ENCODE measurements at places on chromosomes 12 and 14. TPM values are rescaled to one million over a fixed set of nuclear protein-coding genes. Genes with fewer than 3 reads are reported as not detected.

- H3K27ac ChIP-seq: no peak overlapping the region
- H3K4me1 ChIP-seq: no peaks in the 10 kb centered on the region
- H3K4me3 ChIP-seq: no peak overlapping the region
- no peaks in the 10 kb centered on the region for H3K27me3 ChIP-seq
- DNase-seq: no peak
Measured at GRCh38 chr12:43072431-43072830, 479.6 kb downstream of the ADAMTS20 start.

The PTPRQ gene
- total RNA-seq: 0.37 TPM

The GSC gene
- total RNA-seq: 0.25 TPM

DNA sequence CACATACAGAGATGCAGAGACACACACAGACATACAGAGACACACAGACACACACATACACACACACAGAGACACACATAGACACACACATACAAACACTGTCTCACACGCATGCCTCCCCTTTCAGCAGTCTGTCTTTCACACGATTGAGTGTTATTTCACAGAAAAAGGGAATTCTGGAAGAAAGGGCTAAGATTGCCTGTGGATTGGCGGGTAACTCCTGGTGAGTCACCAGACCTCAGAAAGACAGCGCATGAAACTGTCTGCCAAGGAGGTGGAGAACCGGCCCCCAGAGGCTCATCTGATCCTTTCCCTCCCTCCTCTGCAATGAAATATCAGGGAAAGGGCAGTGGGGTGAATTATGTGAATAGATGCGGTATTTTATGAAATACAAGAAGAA is 127.2 kb upstream of the GSC start:
- H3K36me3 ChIP-seq: no peaks in the 10 kb centered on the region
- no peaks in the 10 kb centered on the region for H3K27me3 ChIP-seq
- H3K4me3 ChIP-seq: no peak overlapping the region
- DNase-seq: no peak
- H3K27ac ChIP-seq: no peak overlapping the region

The CYP46A1 gene
- 5.6 TPM for total RNA-seq

DNA sequence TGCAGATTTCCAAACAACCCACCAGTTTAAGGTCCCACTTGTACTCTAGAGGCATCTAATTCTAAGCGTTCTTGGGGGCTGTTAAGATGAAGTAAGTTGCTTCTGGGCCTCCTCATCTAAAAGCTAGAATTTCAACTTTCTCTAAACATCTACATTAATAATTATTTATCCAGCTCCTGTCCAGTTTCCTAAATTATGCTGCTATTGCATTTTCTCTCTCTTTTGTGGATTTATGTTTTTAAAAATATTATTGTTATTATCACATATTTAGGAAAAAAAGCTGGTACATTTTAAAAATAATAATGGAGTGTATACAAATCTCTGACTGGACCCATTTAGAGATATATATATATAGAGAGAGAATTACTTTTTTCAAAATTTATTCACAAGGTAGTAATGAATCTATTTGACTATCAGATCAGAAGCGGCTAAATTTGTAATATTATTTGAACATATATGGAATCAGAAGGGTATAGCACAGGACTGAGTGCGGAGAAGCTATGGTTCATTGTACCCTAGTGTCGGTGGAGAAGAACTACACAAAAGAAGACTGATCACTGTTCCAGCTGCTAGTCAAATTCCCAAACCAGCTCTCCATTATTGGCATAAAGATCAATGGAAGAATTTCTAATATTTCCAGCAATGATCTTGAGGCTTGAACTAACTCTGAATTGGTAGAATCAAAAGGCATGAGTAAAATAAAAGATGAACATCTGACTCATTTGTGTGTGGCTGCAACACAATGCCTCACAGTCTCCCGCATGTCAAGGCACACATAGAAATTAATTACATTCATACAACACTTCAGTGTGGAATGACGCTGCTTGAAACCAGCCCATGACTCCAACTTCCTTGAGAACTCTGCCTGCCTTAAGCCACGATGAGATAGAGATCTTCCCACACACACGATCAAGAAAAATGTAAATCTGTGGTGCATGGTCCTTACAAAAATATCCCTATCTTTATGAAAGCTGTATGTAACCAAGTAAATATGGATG is 433.4 kb upstream of the OR4E1 start:
- no peaks in the 10 kb centered on the region for H3K4me1 ChIP-seq
- no peak for DNase-seq

The LRRIQ1 gene
- total RNA-seq: 0.79 TPM

DNA sequence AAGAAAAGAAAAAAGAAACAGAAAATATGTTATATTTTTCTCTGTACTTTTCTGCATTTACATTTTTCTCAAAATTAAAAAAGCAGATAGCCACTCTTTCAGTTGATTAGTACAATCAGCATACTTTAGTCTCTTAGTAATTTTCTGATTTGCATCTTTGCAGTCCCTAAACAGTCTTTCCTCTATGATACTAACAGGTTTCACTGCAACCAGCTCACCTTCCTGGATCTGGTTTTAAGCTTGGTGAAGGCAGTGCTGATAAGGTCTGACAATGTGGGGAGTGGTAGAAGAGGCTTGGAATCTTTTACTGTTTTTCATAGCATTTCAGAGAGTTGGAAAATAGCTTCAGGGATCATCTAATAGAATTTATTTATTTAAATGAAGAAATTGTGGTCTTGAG is 457.6 kb downstream of the ZFP36L1 start:
- H3K4me1 ChIP-seq: no peaks in the 10 kb centered on the region
- H3K27ac ChIP-seq: no peak overlapping the region
- no peak for DNase-seq
- no peak overlapping the region for H3K4me3 ChIP-seq

The RCOR1 gene
- total RNA-seq: 11.9 TPM

DNA sequence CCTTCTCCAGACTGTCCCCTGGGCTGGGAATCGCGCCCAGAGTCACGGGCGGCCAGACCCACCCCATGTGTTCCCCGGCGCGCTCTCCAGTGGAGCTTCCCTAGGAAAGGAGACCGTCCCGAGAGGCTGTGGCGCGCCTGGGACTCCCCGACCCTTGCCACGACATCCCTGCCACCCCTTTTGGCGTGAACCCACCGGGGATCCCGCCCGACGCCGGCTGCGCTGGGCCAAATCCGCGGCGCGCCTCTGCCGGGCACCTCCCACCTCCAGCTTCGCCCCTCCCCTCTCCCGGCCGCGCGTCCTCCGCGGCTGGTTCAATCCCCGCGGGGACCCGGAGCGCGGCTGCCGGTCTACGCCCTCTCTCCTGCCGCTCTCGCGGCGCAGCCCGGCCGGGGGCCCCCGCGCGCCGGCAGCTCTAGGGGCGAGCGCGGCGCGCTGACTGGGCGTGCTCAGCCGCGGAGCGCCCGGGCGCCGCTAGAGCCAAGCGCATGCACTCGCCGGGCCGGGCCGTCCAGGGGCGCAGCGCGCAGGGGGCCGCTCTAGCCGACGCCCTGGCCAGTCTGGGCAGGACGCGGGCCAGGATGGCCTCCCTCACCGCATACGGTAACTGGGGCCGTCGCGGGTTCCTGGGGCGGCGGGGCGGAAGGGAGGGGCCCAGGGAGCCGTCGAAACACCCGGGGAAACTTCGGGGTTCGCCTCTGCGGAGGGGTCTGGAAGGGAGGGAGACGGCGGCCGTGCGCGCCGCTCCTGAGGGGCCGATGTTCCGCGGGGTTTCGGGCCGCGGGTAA is 77.4 kb upstream of the ANO4 start:
- no peak for DNase-seq
- H3K4me3 ChIP-seq: peak overlapping the region; percentile 36
- peaks cover 10% of the 10 kb centered on the region for H3K4me1 ChIP-seq
- H3K27ac ChIP-seq: no peak overlapping the region

DNA sequence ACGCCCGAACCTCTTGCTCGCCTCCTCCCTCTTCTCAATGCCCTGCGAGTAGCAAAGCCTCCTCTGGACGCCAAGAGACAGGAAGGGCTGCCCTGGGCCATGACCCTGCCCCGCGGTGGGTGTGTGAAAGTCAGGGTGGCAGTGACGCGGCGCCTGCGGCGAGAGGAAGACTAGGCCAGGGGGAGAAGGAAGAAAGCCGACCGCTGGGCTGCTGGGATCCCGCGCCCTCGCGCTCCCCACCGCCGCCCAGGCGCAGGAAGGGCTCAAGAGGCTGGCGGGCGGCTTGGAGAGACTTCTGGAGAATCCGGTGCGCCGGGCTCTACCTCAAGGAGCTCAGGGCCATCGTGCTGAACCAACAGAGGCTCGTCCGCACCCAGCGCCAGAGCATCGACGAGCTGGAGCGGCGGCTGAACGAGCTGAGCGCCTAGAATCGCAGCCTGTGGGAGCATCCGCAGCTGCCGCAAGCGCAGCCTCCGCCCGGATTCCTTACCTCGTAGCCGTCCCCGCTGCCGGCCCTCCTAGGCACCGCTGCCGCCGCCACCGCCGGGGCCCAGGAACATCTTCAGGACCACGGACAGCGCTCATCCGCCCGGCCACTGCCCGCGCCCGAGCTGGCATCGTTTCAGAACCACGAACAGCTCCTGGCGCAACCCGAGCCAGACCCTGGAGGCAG is 105.0 kb upstream of the PRB2 start:
- H3K4me3 ChIP-seq: no peak overlapping the region
- peaks cover 37% of the 10 kb centered on the region for H3K27me3 ChIP-seq

- no peaks in the 10 kb centered on the region for H3K36me3 ChIP-seq
- H3K4me3 ChIP-seq: no peak overlapping the region
- DNase-seq: peak; percentile 68
- H3K27ac ChIP-seq: peak overlapping the region; percentile 8
- H3K27me3 ChIP-seq: no peaks in the 10 kb centered on the region
Measured at GRCh38 chr12:77231501-77231918, 166.1 kb upstream of the E2F7 start.

The BEST3 gene
- total RNA-seq: not detected

The KERA gene
- total RNA-seq: not detected

GRCh38 chr12:64560396-64561301 is 49.6 kb upstream of the RASSF3 start:
- DNase-seq: peak; percentile 18
- H3K36me3 ChIP-seq: no peaks in the 10 kb centered on the region

GRCh38 chr12:29148911-29149690 is at the start of gene FAR2:
FAR2 (plus strand) TSS chr12:29149278; CDS start chr12:29270450, 121,172 bp downstream.
- DNase-seq: peak; percentile 49
- H3K4me3 ChIP-seq: peak within 1 kb of the TSS; percentile 75
- H3K27me3 ChIP-seq: no peaks in the 10 kb centered on the region

The SMCO2 gene
- total RNA-seq: not detected

The A2ML1 gene
- total RNA-seq: not detected

- H3K4me1 ChIP-seq: peaks cover 5% of the 10 kb centered on the region
- DNase-seq: no peak
Measured at GRCh38 chr12:75628511-75628910, 117.1 kb upstream of the KRR1 start.

The KLRC2 gene
- not detected for total RNA-seq

The FAM90A1 gene
- total RNA-seq: not detected

The SLCO1B3 gene
- 0.35 TPM for total RNA-seq

The NID2 gene
- 37.2 TPM for total RNA-seq

DNA sequence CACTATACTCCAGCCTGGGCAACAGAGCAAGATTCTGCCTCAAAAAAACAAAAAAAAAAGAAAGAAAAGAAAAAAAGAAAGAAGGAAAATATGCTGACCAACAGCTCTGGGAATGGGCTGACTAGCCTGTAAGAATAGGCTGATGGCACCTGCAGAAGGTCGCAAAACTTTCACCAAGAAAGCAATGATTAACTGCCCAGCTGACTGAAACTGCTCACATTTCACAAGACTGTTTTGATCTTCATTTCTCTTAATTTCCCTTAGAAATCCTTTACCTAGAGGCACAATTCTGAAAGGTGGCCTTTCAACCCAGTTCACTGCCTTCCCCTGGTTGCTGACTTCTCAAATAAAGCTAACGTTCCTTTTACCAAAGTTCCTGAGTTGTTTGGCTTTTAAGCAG is 12.4 kb downstream of the BEST3 start:
- H3K4me3 ChIP-seq: no peak overlapping the region
- H3K27me3 ChIP-seq: no peaks in the 10 kb centered on the region
- no peaks in the 10 kb centered on the region for H3K4me1 ChIP-seq
- H3K27ac ChIP-seq: no peak overlapping the region

- no peak overlapping the region for H3K27ac ChIP-seq
- DNase-seq: no peak
- no peaks in the 10 kb centered on the region for H3K36me3 ChIP-seq
- H3K4me3 ChIP-seq: no peak overlapping the region
- H3K4me1 ChIP-seq: no peaks in the 10 kb centered on the region
Measured at GRCh38 chr12:4135919-4136605, 137.5 kb upstream of the CCND2 start.

The HCAR3 gene
- not detected for total RNA-seq

DNA sequence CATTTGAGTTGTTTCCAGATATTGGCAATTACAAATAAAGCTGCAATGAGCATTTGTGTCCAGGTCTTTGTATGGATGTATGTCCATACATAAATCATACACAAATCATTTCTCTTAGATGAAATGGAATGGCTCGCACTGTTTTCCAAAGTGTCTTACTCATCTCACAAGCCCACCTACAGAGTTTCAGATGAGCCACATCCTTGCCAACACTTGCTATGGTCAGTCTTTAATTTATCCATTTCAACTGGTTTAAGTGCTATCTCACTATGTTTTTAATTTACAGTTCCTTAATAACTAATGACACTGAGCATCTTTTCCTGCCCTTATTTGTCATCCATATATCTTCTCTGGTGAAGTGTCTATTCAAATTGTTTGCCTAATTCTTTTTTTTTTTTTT is 132.9 kb upstream of the DIO3 start:
- H3K4me1 ChIP-seq: no peaks in the 10 kb centered on the region
- H3K27ac ChIP-seq: no peak overlapping the region
- H3K36me3 ChIP-seq: no peaks in the 10 kb centered on the region
- H3K4me3 ChIP-seq: no peak overlapping the region
- no peak for DNase-seq

The BEGAIN gene
- total RNA-seq: 0.69 TPM

- H3K27me3 ChIP-seq: no peaks in the 10 kb centered on the region
- no peaks in the 10 kb centered on the region for H3K4me1 ChIP-seq
- no peak overlapping the region for H3K4me3 ChIP-seq
- no peaks in the 10 kb centered on the region for H3K36me3 ChIP-seq
Measured at GRCh38 chr14:87491816-87492215, 501.2 kb downstream of the GALC start.

DNA sequence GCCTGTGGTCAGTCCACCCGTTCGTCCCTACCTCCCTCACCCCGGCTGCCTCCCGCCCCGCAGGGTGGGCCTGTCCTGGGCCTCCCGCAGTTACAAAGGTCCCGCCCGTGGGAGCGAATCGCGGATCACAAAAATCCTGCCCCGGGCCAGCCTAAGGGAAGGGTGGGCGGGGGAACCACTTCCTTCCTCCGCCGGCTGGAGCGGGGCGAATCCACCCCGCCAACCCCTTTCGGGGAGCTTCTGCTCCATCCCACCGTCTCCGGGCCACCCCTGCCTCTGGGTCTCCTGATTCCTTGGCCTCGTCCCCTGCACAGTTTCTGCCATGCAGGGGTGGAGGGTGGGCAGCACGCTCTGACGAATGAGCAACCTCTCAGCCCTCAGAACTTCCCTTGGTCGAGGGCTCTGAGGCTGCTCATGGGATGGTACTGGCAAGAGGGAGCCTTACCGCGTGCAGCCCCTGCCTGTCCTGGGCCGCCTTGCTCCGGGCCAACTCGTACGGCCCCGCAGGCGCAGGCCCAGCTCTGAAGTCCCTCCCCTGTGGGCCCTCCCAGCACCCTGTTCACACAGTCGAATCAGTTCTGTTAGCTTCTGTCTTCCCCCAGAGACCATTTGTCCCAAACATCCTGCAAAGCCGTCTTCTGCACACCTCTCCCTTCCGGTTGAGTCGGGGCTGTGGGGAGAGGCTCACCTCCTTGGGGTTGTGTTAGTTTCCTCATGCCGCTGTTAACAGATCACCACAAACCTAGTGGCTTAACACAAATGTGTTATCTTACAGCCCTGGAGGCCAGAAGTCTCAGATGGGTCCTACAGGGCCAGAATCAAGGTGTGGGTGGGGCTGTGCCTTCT is 589 bp upstream of the HVCN1 start:
- peak overlapping the region; percentile 87 for H3K27ac ChIP-seq
- no peaks in the 10 kb centered on the region for H3K27me3 ChIP-seq
- peak overlapping the region; percentile 77 for H3K4me3 ChIP-seq
- peaks cover 30% of the 10 kb centered on the region for H3K4me1 ChIP-seq
- H3K36me3 ChIP-seq: no peaks in the 10 kb centered on the region

The FGF23 gene
- 0.11 TPM for total RNA-seq

All from heart right ventricle (tissue), 16 donors.